Stimulated activated naive CD8-positive, alpha-beta T cell treated with anti-CD3 and anti-CD28 coated beads, Interleukin-15, Interleukin-2, amounts not matched to agents 100 U/mL and 50 U/mL, for 24 hours (primary cell): ENCODE measurements at places on chromosomes 1 and 21.

DNA sequence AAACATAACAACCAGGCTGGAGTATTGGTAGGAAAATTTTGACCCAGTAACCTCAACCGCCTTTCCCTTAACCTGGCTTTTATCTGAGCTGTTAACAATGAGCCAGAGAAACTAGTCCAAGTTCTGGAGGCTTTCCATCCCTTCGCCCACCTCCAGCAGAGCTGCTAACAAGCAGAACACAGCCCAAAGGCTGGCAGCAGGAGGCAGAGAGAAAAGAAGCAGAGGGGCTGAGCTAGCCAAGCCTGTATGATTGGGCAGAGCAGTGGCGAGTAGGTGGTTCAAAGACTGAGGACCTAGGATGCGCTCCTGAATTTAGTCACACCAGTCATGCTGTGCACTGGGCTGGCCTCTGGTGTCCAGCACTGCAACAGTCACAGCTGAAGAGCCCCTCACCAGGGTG lies 123.0 kb downstream of the TNR start:
- DNase-seq: no peak

- DNase-seq: peak; percentile 23
These were observed at the start of gene LRRC7 for GRCh38 chr1:69567652-69568420. Gene LRRC7 (plus strand): TSS chr1:69567922. CDS start chr1:69568640, 718 bp downstream.

DNA sequence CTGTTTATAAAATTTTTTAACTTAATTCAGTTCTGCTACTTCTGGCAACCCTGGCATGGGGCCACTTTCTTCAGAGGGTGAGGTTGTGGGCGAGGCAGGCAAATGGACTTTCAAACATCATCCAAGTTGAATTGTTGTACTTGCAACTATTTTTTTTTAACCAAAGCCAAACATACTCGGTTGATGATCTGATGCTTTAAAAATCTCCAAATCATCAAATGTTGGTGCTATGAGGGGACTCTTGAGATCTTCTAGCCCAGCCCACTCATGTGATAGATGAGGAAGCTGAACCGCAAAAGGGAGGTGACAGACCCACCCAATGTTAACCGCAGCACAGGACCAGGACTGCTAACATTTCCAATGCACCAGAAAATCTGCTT lies 6.7 kb downstream of the SLC1A7 start:
- no peak for DNase-seq

DNA sequence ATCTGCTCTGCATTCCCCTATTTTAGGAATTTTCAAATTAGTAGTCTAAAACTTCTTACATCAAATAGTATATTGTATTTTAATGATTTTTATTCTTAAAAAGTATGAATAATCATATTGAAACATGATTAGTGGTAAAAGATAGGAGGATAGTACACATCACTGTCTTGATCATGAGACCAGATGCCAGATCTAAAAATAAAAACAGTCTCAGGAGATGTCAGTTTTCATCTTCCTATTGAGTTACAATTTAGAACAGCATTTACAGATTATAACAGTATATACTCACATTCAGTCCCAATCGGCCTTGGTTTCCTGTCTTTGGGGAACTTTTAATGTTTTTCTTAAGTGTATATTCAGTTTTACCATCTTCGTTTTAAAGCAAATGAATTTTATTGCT lies 95.9 kb downstream of the USP25 start:
- no peak for DNase-seq

DNA sequence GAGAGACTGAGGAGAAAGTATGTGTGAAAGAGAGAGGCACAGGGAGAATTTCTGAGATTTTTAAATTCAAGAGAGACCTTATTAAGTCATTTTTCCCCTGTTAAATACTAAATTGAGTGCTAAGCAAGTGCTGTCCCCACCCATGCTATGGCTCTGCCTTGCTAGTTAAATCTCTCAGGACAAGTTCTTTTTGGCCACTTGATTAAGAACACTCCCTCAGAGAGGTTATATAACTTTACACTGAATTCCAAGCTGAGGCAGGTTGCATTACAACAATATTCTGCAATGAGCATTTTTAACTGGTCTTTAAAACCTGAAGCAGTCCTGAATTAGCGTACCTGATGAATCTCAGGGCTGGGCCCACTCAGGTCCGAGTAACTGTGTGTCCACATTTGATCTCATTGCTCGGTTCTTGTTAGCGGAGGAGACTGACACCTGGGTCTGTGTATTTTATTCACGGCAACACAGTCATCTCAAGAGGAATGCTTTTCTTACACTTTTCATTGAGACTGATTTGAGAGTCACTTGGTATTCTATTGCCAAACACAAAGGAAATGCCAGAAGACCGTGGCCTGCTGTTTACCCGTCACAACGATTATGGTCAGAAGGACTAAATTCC lies 187.6 kb upstream of the ST6GALNAC5 start:
- DNase-seq: no peak

- no peak for DNase-seq
These were observed 25.8 kb downstream of the PTPN14 start for GRCh38 chr1:214525535-214526019.

GRCh38 chr1:192945390-192946130 lies 113.6 kb downstream of the UCHL5 start:
- no peak for DNase-seq

- no peak for DNase-seq
These were observed 7.8 kb upstream of the CALML6 start for GRCh38 chr1:1907098-1907736.

GRCh38 chr1:15510611-15511405 lies 13.2 kb downstream of the CASP9 start:
- no peak for DNase-seq

- DNase-seq: no peak
These were observed 69.4 kb downstream of the TCP10L start for GRCh38 chr21:32515874-32516273.

GRCh38 chr1:203121186-203122015 lies 6.1 kb upstream of the ADORA1 start:
- no peak for DNase-seq

DNA sequence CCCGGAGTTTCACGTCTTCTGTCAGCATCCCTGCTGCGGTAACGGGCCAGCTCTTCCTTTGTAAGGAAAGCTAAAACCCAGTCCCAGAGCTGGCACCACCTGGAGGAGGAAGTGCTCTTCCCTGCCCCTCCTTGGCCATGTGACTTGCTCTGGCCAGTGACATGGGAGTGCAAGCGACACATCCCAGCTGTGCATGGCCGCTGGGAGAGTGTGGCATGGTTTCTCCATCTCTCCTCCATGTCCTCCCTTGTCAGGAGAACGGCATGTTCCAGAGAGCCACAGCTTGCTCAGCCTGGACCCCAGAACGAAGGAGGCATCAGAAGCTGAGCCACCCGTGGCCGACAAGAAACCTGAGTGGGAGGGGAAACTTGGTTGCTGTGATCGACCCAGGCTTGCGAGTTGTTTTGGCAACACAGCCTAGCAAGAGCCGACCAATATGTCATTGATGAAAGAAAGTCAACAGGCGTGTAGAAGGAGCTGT lies 2.7 kb upstream of the PRXL2B start:
- peak; percentile 36 for DNase-seq

- no peak for DNase-seq
These were observed 118.5 kb downstream of the ITSN1 start for GRCh38 chr21:33760641-33761440.

DNA sequence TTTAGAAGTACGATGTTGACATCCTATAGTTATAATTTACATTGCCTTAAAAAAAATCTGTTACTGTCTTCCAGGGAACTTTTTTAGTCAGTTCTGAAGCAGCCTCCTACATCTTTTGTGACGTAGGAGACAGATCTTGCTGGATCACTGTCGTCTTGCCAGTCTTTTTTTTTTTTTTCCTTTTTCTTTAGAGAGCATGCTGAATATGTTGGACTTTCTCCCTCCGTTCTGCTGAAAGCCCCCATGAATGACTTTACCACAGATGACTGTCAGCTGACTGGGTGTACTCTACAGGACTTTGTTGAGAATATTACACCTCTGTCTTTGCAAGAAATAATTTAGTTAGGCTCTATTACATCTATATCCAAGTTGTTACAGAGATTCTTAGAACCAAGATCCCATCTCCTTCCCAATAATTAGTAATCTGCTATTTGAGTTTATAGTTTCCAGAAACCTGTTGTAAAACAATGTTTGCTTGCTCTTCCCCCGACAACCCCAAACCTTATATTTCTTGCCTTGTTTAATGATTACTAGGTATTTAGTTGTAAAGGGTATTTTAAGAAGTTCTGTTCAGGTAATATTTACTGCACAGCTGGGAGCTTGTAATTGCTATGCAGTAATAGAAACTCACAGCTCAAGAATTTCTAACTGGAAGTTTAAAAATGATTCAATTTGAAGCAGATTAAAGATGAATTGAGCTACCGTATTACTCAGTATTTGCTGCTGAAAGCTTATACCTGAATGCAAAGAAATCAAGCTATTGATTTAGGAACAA lies 61.8 kb downstream of the RASAL2 start:
- no peak for DNase-seq

DNA sequence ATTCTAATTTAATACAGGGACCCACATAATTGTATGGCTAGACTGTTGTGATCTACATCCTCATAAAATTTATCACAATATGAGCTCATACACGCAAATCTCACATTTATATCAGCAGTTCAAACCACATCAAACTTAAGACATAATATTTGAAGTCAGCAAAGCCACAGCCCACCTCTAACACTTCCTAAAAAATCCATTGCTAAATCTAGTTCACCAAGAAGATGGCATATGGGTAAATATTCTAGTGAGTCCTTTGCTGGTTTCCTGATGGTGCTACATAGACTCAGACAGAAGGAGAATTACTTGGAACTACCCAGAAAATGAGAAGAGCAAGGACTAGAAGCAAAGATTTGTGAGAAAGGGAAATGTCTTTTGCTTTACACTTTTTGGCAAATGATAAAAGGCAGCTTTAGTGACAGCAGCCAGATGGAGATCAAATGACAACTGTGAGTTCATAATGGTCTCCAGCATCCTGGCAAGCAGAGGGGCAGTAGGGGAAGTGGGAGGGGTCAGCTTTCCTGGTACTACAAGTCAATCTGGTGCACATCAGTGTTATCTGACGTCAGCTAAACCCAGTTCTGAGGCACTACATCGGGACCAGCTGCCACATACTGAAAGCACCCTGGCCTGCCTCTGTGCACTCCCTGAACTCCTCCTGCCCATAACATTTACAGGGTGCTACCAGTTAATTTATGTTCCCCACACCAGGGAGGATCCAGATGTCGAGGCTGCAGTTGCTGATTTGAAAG lies 10.6 kb upstream of the GADD45A start:
- peak; percentile 42 for DNase-seq

DNA sequence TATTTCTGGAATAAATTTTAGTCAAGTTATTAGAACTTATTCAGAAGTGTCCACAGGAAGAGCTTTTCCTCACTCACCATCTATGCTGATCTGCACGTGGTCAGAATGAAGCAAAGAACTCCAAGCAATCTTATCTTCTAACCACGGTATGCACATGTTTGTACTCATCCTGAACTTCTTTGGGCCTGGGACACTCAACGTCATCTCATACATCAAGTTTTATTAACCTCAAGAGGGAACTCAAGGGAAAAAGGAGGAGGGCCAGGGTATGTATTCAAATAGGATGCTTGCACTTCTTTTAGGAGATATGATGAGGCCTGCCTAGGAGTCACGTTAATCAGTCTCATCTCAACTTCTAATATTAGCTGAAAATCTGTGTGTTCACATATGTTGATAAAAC lies 142.5 kb downstream of the C1orf94 start:
- DNase-seq: no peak

GRCh38 chr1:80453775-80454174 lies 1347.0 kb upstream of the ADGRL2 start:
- no peak for DNase-seq

- DNase-seq: no peak
These were observed 25.3 kb downstream of the SLC30A7 start for GRCh38 chr1:100921110-100921706.

DNA sequence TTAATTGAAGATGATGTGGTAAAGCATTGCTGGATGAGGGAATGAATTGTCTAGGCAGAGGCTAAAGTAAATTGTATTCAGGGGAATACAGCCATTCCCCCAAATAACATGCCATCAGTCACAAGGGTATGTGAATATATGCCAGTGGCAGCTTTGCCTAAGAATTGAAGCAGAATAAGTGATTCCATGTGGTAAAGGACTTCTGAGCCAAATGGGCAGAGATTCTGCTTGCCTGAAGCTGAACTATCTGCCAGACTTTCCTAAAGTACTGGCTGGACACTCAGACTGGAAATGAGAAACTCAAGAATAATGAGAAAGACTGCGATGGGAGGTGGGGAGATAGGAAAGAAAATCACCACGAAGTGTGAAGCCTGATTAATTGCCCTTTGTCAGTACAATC lies 2.4 kb downstream of the LIX1L start:
- no peak for DNase-seq

- no peak for DNase-seq
These were observed 27.0 kb downstream of the MFSD2A start for GRCh38 chr1:39981945-39982344.

GRCh38 chr1:55171694-55172093 lies 43.5 kb downstream of the USP24 start:
- no peak for DNase-seq

DNA sequence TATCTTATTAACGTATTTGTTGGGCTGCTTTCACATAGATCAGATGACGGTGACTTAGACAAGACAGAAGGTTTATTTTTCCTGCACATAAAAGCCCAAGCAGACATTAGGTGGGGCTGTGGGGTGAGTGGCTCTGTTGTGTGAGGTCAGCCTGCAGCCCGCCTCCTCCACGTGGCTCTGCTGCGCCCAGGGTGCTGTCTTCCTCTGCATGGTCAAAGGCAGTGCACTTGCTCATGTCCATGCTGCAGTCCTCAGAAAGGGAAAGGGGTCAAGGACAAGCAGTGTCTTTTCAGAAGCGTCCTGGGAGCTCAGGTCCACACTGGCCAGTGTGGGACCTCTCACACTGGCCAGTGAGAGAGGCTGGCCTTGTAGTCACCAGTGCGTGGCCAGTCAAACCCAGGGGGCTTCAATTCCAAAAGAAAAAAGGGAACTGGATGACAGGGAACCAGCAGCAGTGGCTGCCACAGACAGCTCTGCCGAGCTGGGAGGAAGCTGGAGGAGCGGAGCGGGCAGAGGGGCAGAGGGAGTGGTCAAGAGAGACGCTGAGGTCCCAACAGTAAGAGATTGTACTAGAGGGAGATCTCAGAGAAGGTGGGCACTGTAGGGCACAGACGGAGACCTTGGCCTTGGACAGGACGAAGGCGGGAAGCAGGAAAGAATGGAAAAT lies 35.9 kb upstream of the SLC45A1 start:
- no peak for DNase-seq

GRCh38 chr1:208219659-208220282 lies 24.4 kb downstream of the PLXNA2 start:
- DNase-seq: no peak

DNA sequence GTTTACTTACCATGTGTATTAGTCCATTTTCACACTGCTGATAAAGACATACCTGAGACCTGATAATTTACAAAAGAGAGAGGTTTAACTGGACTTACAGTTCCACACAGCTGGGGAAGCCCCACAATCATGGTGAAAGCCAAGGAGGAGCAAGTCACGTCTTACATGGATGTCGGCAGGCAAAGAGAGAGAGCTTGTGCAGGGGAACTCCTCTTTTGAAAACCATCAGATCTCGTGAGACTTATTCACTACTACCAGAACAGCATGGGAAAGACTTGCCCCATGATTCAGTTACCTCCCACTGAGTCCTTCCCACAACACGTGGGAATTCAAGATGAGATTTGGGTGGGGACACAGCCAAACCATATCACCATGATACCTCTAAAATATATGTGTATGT lies 39.3 kb upstream of the ERRFI1 start:
- DNase-seq: no peak

- no peak for DNase-seq
These were observed 72.3 kb upstream of the ERG start for GRCh38 chr21:38570596-38570995.

- DNase-seq: no peak
These were observed 13.8 kb downstream of the PLA2G4A start for GRCh38 chr1:186842547-186842946.

GRCh38 chr1:75668813-75669212 lies 55.7 kb upstream of the ACADM start:
- no peak for DNase-seq
